ENCODE measurements at places on chromosomes 5 and 9. TPM values are rescaled to one million over a fixed set of nuclear protein-coding genes. Genes with fewer than 3 reads are reported as not detected.

DNA sequence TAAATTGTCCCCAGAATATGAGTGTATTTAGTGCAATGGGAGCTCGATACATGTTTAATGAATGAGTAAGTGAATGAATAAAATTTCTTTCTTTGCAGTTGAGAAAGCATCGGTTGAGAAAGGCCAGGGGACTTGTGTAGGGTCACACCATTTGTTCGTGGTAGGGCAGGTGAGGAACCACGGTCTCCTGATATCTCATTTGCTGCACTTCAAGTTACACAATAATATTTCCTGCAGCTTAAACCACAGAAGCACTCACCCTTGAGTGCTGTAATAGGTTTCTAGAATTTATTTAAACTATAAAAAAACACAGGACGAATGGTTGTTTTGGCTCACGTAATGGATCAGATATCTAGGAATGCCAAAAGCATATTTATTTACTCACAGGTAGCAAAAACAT, 429.8 kb downstream of the SPATA31D1 start:
- no peak for DNase-seq

DNA sequence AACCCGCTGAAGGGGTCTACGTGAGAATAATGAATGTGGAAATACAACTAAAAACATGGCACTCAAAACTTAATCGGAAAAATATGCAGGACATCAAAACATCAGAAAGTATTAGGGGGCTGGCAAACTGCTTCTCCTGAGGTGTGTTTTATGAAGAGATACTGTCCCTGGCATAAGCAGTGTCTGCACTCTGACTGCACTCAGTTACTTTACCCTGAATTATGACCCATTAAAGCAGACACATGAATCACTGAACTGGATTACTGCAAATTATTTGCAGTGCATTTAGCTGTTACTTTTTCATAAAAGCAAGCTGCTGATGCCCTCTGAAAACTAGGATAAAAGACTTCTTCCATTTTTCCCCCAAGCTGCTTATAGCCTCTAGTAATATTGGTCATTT, 164.9 kb downstream of the AP3B1 start:
- no peak for DNase-seq

GRCh38 chr5:122022966-122023365, 55.1 kb downstream of the LOX start:
- DNase-seq = no peak

Gene PKD2L2
- not detected for total RNA-seq

DNA sequence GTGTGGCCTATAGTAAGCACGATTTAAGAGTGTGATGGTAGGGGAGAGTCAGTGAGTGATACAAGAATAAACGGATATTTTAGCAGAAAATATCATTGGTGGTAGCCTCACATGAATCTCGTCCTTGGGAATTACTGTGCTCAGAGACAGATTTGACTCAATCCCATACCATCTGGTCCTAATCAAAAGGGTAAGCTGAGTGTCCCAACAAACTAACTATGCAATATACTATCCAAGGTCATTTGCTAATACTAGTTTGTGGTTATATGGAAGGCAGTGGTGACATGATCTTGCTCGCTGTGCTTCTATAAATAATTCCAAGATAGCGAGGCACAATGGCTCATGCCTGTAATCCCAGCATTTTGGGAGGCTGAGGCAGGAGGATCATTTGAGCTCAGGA, 103.2 kb downstream of the TRPM6 start:
- DNase-seq = no peak

GRCh38 chr9:106632621-106633020, 230.3 kb upstream of the ZNF462 start:
- no peak for DNase-seq

DNA sequence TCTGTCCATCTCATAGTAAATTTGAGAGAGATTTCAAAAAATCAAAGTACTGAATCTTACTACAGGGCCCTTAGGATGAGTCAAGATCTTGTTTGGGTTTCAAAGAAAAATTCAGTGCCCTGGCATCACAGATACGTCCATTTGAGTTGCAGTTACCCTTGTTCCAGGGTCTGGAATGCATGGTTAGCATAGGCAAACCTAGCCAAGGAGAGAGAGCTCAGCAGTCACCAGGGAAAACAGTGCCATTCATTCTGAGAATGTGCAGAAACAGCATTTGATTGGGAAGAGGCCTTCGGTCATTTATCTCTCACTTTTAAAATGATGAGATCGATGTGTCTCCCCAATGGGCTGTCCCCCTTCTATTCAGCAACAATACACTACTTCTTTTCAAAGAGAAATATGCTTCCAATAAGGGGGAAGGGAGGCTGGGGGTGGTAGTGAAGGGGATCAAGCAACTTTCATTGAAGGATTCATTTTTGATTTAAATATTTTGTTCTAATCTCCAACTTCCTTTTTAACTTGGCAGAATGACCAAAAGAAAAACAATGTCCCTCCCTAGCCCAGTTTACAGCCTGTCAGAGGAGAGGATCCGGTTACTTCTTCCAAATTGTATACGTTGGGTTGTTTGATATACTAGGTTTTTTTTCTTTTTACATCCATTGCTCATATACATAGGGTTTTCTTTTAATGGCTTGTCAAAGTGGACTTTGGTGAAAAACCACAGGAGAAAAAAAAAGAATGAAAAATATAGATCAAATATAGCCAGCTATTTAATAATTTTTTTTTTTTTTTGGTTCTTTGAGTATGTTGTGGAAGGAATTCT, 491.1 kb downstream of the CCDC171 start:
- DNase-seq = no peak

Gene IFNK
- total RNA-seq = not detected

- no peak for DNase-seq
Measured at GRCh38 chr5:123907349-123907748, 395.4 kb downstream of the CSNK1G3 start.

DNA sequence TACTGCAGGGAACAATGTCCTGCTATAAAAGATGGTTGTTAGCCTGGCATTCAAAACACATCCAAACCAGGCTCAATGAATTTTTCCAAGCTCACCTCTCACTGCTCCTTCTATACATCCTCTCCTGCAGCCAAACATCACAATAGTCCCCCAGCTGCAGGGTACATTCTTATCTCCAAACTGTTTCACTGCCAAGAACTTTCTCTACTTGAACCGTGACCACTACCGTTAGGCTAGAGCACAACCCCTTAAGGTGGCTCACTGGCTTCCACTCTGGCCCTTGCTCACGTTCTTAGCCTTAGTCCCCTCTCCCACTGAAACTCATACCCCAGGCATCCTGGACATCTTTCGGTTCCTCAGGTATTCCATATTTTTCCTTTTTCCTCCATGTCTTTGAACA, 29.0 kb upstream of the ANXA6 start:
- no peak for DNase-seq

Gene PRR7
- total RNA-seq = 20.0 TPM

DNA sequence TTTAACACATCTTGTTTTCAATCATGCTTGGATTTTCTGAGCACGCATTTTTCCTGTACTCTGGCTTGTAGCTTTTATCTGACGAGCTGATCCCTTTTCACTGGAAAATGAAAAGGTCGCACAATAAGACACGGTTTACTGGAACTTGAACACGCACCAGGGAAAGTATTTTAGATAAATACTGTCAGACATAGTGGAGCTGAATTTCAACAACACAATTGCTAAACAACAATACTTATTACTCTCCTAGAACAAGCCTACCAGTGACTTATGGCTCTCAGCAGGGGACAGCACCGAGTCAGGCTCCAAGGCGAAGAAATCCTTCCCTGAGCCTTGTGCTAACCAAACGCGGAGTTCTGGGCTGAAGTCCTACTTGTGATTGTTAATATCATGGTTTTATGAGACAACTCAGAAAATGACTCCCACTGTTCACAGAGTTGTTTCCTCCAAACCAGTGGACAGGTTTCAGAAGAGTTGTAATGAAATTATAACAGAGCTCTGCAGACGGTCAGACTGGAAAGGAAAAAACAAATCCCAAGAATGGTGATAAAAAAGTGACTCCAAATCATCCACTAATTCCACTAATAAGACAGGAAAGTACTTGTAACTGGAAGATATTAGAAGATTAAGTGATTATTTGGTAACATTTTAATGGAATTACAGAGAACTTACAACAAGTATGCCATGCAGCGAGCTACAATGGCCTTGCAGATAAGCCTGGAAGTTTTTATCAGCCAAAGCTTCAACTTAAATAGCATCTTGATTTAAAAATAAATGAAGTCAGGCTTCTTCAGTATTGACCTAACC, 359.6 kb downstream of the EBF1 start:
- no peak for DNase-seq

DNA sequence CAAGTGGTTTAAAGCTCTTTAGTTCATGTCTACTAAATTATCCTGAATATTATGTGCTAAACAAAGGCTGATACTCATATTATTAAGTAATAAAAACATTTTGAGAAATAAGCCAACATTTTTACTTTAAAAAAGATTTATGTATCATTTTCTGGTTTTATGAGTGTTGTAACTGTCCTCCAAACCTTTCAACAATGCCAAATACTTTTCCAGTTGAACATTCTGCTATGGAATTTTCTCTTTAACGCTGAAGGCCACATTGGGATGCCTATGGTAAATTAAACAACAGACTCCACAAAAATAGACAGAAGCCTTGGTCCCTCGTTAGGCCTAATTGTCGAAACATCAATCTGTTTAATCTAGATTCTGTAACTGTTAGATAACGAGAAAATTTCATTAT, 131.3 kb downstream of the GLIS3 start:
- DNase-seq = no peak

Gene LEAP2
- total RNA-seq = 0.76 TPM

DNA sequence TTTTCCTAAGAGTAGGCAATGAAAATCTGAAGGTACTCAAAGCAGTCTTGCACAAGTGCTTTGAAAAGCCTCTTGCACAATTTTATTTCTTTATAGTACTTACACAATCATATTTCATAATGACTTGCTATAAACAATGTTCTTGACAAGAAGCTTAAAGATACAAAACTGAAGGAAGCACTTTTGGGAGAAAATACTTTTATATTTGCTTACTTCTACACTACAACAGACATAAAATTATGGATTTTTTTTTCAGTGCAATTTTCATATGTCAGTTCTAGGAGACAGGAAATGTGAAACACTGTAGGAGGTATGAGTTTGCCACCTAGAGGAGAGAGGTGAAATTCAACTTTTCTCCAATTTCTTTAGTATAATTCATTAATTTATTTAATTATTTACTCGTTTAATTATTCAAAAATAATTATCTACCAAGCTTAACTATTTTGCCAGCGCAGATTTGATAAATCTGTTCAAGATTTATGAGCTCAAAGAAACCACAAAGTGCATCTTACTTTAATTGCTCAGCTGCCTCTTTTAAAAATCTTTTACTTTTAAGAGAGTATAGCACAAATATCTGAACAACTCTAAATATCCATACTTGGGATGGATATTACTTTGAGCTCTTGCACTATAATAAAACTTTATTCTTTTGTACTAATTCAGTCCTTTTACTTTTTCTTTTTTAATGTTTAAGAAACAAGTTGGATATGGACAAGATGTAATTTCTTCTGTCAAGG, 29.0 kb upstream of the CDKN2B start:
- no peak for DNase-seq

- no peak for DNase-seq
Measured at GRCh38 chr5:4735261-4735660, 404.9 kb upstream of the ADAMTS16 start.

GRCh38 chr5:172683645-172684471, 42.8 kb downstream of the NEURL1B start:
- no peak for DNase-seq

- DNase-seq = no peak
Measured at GRCh38 chr9:105681724-105682123, 12.6 kb upstream of the TMEM38B start.

Data from glomerular endothelial cell (primary cell).